NAMALWA (cell line): ENCODE measurements at places on chromosomes 6 and 20.

- no peak for DNase-seq
Measured at GRCh38 chr20:59040667-59041066, 1.9 kb downstream of the PRELID3B start.

DNA sequence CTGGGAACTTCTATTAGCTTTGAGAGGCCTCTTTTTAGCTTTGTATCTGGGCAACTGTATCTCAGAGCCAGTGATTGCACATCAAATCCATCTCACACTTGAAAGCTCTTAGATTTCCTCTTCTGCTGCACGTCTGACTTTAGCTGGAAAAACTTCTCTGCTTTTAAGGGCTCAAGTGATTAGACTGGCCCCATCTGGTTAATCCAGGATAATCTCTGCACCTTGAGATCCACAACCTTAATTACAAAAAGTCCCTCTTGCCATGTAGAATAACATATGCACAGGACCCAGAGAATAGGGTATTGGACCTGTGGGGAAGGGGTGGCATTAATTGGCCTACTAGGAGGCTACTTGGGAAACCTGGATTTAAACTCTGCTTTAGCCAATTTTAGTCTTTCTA, 24.2 kb downstream of the KLHL31 start:
- no peak for DNase-seq

GRCh38 chr20:38601216-38602184, at the start of gene ARHGAP40:
Gene ARHGAP40, plus strand, starts transcription at chr20:38601809.
- peak; percentile 15 for DNase-seq

DNA sequence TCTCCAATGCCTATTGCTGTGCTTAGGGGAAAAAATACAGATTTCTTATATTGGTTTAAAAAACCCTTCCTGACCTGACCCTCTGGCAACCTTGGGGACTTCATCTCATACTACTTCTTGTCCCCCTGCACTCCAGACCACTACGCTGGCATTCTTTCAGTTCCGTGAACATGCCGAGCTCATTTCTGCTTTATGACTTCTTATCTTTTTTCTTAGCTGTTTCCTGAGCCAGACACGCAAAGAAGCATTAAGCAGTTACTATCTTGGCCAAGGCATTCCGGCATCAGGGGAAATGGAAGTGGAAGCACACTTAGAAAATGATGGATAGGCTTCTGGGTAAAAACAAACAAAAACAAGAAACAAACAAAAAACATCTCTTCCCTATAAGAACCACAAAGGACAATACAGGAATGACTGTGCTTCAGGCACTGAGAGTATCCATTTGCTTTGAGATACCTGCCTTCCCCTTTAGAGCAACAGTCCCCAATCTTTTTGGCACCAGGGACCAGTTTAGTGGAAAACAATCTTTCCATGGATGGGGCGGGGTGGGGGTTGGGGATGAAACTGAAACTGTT, 4.4 kb upstream of the CCDC28A start:
- no peak for DNase-seq

DNA sequence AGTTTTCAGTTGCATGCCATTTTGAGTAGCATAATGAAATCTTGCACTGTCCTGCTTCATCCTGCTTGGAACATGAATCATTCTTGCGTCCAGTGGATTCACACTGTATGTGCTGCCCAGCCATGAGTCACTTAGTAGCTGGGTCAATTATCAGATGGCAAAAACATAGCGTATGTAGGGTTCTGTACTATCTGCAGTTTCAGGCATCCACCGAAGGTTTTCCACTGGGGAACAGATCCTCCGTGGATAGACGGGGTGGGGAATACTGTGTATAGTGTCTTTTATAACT, 61.4 kb downstream of the IL22RA2 start:
- DNase-seq = no peak

GRCh38 chr6:2866171-2866846, 24.6 kb upstream of the SERPINB1 start:
- no peak for DNase-seq

DNA sequence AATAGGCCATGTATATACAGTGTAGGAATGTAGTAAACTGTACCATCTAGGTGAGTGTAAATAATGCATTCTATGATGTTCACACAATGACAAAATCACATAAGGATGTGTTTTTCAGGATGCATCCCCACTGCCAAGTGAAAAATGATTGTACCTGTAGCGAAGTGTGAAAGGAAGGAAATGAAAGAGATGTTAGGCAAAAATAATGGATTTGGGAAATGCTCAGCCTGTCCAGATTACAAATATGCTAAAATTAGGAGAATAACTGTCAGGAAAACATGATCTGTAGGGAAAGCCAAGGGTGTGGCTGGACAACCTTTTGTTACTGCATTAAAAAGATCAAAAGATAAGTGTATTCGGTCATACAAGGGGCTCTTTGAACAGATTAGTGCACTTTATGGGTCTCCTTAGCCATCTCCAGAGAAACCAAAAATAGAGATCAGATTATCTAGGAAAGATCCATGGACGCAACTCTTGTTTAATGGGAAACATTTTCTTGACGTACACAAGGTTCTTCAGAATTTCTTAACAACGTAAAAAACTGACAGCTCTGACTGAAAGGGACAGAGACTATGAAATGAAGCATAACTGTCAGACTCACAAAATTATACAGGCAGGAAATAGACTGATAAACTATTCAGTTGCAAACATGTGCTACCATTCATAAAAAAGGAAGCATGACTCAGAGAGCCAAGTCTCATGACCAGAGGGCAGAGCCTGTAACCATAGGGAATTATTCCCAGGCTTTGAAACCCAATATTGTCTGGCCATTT, 253.6 kb upstream of the RAB32 start:
- DNase-seq = no peak

DNA sequence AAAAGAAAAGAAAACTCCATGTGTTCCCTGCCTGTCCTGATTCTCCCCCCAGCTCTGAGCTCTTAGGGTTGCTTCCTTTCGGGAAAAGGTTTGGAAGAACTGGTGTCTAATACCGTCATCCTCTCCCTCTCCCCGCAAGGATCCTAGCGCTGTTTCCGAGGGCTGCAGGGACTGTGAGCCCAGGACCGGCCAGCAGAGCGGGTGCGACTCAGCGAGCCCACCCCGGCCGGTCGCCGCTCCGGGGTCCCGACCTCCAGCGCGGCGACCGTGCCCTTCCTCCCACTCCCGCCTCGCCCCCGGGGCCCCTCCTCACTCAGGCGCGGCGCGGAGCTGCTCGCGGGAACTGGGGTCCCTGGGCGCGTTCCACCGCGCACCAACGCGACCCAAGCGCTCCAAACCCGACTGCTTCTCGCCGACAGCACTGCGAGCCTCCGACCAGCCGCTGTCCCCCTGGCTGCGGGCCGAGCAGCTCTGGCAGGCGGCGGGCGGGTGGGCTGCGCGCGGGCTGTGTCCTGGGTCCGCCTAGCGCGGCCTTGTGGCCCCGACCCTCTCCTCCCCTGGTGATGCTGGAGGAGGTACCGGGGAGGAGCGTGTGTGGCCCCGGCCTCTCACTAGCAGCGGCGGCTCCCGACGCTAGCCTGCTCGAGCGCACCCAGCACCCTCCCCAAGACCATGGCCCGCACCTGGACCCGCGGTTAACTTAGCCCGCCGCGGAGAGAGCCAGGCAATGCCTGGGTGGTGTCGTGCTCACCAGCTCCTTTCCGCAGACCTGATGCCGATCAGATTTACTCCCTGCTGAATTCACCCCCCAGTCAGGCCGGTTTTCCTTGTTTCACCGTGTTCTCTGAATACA, at the start of gene PLA2G7:
TSS of gene PLA2G7 (minus strand) at position 509 of the 853 bp plus-strand sequence. CDS start 12,484 bp downstream, outside the sequence.
- no peak for DNase-seq

GRCh38 chr6:97207383-97207782, 75.6 kb downstream of the MMS22L start:
- no peak for DNase-seq

DNA sequence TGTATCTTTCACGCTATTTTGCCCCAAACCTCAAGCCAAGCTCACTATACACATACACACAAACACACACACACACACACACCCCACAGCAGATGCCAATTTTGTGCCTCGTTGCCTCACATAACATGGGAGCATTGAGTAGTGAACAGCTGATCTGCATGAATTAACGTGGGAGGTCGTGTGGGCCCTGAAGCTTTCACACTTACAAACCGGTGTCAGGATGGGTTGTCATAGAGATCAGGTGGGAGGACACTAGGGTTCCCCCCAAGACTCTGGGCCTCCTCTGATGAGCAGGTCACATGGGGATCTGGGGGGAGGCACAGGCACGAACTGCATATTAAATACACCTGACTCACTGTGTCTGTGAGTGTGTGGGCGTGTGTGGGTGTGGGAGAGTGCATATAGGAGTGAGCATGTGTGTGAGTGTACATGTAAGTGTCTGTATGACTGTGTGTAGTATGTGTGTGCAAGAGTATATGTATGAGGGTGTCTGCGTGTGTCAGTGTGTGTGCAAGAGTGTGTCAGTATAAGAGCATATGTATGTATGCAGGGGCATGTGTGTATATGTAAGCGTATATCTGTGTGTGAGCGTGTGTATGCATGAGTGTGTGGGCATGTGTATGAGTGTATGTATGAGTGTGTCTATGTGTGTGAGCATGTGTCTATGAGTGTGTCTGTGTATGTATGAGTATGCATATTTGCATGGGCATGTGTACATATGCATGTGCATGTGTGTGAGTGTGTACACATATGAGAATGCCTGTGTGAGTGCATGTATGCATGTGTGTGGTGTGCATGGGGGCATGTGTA, 370.4 kb downstream of the PREX1 start:
- no peak for DNase-seq

DNA sequence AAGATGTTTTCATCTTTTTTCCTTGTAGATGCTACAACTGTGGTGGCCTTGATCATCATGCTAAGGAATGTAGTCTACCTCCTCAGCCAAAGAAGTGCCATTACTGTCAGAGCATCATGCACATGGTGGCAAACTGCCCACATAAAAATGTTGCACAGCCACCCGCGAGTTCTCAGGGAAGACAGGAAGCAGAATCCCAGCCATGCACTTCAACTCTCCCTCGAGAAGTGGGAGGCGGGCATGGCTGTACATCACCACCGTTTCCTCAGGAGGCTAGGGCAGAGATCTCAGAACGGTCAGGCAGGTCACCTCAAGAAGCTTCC, 101.5 kb downstream of the POPDC3 start:
- no peak for DNase-seq

DNA sequence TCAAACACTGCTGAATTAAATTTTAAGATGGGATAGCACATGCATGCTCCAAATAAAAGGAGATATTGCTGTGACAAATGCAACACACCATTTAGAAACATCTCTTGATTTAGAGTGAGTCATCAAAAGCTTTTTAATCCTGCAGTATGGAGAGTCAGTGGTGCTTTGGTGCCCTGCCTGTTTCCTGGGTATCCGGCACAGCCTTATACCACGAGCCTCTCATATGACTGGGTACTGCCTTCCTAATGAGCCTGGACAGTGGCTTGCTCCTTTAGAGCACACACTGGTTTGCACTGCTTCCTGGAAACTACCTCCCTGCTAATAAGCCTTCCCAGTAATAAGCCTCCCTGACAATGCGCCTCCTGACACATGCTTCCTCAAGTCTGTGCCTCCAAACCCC, 65.3 kb upstream of the KCNK16 start:
- no peak for DNase-seq

GRCh38 chr6:50815436-50816114, 3.1 kb upstream of the TFAP2B start:
- peak; percentile 21 for DNase-seq

DNA sequence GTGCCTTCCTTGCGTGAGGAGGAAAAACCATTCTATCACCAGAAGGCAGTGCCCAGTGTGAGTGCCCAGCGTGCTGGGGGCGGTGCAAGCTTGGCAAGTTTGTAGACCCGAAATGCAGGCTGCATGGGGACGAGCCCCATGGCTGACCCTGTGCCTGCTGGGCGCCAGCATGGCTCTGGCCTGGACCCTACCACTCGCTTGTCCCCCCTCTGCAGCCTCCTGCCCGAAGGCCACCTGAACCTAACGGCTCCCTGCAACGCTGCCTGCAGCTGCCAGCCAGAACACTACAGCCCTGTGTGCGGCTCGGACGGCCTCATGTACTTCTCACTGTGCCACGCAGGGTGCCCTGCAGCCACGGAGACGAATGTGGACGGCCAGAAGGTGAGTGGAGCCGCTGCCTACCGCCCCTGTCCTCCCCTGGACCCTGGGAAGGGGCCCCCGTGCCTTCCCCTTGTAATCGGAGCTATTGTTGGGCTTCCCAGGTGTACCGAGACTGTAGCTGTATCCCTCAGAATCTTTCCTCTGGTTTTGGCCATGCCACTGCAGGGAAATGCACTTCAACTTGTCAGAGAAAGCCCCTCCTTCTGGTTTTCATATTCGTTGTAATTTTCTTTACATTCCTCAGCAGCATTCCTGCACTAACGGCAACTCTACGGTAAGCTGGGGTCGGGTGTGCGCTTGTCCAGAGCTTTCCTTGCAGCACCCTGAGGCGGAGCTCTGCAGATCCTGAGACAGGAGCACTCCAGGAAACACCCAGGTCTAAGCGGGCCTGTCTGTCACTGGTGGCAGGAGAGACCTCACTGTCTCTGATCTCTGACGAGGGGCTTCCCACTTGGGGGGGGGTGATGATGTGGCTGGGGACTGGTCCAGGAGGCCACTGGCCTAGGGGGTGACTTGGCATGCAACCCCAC, 25.5 kb downstream of the SLCO4A1 start:
- no peak for DNase-seq

DNA sequence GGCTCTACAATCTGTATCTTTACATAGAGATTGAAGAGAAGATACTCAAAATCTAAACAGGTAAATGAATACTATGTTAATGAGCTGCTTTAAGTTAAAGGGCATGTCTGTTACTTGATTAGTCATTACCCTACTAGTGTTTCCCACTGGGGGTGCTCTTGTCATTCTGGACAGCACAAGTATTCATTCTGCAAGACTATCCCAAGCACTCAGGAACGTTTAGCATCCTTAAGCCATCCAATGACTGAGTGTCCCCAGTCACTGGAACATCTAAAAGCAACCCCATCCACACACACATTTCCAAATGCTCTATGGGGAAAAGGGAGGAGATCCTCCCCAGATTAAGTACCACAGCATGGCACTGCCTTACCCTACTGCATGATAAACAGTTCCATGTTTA, 25.7 kb downstream of the EZR start:
- DNase-seq = peak; percentile 64

DNA sequence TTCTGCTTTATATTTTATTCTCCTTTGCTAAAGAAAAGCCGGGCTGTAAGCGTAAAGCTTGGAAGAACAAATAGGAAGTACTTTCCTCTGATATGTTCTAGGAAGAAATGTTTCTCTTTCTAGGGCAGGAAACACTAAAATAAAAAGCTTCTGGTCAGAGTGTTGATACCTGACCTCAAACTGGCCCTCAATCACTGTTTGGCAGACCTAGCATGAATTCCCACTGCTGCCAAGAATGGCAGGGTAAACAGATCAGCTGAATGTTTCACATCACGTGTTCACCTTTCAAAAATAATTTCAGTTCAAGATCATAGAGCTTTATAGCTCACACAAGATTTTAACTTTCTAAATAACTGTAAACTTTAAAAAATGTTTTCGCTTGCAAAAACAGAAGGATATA, 2.9 kb downstream of the MPC1 start:
- no peak for DNase-seq

GRCh38 chr6:136149311-136149710, 100.8 kb downstream of the MTFR2 start:
- no peak for DNase-seq

GRCh38 chr20:38871560-38871953, 54.7 kb upstream of the FAM83D start:
- DNase-seq = peak; percentile 61
